ENCODE measurements at places on chromosomes 12 and 14. TPM values are rescaled to one million over a fixed set of nuclear protein-coding genes. Genes with fewer than 3 reads are reported as not detected.
A peak's percentile ranks its signal among the peaks of the same experiment; 100 is the strongest.

DNA sequence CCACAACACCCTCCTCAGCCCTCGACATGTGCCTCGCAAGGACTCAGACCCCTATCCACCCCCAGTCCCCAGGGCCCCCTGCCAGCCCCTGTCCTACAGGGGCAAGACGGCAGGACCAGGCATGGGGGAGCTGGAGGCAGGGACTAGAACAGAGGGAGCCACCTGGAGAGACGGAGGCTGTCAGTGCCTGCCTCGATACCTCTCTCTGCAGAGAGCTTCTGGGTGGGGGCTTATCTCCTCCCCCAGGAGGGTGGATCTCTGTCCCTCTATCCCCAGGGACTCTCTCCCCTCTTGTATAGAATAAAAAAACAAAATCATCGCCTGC is 2.0 kb upstream of the CPNE6 start:
- DNase-seq: no peak

- no peak for DNase-seq
These were observed 169.2 kb downstream of the GRIN2B start for GRCh38 chr12:13812168-13812567.

DNA sequence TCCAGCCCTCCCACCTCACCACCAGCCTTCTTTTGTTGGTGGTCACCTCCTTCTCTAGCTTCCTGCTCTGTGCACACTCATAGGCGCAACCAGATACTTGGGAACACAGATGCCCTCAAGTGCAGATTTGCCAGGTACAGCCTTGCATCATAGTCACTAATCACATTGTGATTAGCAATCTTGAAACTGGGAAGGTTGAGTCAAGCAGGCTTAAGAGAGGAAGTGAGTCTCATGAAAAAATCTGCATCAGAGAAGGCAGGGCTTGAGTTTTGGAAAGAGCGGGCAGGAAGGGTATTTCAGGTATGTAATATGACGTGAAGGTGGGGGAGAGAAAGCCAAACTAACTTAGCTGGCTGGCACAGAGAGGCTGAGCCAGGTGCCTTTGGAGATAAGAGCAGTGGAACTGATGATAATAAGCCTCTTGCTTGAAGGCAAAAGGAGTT is 2.7 kb upstream of the RABGGTA start:
- DNase-seq: peak; percentile 59

TSHR gene
- 4.9 TPM for total RNA-seq

GRCh38 chr12:52344111-52344510 is 22.9 kb upstream of the KRT83 start:
- no peak for DNase-seq

DNA sequence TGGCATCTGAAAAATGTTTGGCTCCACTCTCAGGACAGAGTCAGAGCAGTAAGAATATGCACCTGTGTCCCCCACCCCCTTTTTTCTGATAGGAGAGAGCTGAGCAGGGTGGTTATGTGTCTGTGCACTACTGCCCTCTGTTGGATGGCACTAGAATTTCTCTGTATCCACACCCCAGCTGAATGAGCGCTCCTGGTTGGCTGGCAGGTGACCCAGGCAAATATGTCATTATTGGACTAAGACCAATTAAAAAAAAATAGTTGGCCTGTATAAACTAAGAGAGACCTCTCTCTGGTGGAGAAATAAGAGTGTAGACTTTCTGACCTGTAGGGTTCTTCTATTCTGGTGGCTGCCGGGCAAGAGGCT is 107.0 kb downstream of the PTCSC3 start:
- peak; percentile 59 for DNase-seq

GRCh38 chr14:24677956-24678355 is 44.0 kb upstream of the GZMB start:
- DNase-seq: no peak

ABCD2 gene
- 2.4 TPM for total RNA-seq

SPX gene
- 1.2 TPM for total RNA-seq

DNA sequence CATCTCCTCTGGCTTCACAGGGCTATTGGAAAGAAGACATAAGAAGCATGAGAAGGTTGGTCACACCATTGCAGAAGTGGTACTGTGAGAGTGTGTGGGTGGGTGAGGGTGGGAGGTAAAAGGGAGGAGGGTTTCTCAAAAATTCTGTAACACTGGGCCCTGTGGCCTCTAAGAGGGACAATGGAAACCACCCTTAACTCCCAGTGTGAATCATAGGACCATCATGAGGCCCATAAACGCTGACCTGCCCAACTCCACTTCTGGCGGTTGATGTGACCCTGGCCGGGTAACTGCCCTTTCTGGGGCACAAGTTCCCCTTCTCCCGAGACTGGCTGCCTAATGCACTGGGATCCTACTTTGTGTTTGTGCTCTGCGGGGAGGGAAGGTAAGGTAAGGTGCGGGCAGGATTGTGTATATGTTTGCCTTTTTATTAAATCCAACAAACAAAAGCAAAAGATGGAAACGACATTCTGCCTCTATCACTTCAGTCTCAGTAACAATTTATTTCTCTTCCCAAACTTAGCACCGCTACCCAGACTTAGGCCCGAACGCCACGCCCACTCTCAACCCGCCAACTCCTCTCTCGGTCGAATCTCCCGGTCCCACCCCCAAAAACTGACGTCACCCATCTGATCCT is 551 bp downstream of the METTL1 start:
- DNase-seq: peak; percentile 92

DNA sequence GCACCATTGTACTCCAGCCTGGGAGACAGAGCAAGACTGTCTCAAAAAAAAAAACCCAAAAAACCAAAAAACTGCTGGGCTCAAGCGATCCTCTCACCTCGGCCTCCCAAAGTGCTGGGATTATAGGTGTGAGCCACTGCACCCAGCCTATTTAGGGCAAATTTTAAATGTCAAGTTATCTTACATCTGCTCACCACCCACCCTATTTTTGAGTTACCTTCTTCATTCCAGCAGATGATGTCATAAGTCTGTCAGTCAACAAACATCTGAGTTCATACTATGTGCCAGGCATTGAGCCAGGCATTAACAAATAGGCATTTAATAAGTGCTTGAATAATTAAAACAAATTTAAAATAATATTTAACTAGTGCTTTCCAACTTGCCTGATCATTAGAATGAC is 21.5 kb downstream of the BATF start:
- DNase-seq: no peak

- DNase-seq: no peak
These were observed 720.8 kb downstream of the SLC6A15 start for GRCh38 chr12:84191779-84192178.

Measured in OCI-LY7 (cell line).